ENCODE measurements at places on chromosomes 6 and 20.

DNA sequence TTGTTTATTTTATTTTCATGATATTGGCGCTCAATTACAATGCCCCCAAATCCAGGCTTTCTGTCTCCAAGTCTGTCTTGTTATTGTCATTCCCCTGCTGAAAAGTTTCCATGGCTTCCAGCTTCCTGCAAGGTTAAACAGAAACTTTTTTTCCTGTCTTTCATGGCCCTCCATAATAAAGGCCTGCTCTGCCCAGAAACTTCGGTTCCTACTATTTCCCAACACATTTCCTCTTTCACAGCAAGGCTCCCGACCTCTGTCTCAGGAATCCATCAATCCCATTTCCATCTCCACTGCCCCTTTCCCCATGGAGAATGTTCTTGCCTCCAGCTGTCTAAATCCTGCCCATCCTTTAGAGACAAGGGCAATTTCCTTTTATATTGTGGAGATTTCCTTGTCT lies 365.2 kb upstream of the JARID2 start:
- no peak for DNase-seq

DNA sequence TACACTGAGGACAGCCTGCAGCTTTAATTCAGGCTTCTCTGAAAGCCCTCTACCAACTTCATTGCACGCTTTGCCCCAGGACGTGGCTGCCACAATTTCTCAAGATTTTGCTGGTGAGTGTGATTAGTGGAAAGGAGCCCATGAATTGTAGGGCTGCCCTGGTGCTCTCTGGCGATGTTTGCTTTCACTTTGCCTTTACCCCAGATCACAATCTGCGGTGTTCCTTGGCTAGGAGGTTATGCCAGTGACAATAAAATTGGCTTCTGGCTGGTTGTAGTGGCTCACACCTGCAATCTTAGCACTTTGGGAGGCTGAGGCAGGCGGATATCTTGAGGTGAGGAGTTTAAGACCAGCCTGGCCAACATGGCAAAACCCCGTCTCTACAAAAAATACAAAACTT lies 139.3 kb downstream of the FOXC1 start:
- DNase-seq = no peak

- DNase-seq = no peak
These were observed 12.4 kb downstream of the LAMA4 start for GRCh38 chr6:112241820-112242429.

GRCh38 chr20:58593880-58594638 lies 57.0 kb upstream of the STX16 start:
- no peak for DNase-seq

DNA sequence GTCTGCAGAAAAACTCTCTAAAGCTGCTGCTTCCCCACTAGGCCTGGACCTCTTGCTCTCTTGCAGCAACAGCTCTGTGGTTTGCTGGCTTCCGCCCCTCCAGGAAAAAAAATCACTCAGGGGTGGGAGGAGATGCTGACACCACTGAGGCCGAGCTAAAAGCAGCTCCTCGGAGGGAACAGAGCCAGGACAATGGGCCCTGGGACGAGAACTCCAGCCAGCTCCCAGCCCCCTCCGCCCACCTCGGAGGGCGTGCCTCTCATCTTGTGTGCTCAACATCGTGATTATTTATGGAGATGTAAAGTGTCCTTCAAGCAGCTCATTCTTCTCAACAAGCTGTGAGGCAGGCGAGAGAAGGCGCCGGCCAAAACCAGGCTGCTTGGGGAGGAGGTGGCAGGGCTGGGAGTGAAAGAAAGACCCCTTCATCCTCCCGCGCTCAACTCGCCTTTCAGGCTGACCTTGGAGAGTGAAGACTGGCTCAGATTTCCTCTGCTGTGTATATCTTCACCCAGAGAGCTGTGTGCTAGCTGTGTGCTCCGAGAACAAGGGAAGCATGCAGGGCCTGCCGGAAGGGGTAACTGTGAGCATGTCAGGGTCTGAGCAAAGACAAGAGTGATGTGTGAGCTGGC lies 53.5 kb upstream of the LRFN2 start:
- no peak for DNase-seq

DNA sequence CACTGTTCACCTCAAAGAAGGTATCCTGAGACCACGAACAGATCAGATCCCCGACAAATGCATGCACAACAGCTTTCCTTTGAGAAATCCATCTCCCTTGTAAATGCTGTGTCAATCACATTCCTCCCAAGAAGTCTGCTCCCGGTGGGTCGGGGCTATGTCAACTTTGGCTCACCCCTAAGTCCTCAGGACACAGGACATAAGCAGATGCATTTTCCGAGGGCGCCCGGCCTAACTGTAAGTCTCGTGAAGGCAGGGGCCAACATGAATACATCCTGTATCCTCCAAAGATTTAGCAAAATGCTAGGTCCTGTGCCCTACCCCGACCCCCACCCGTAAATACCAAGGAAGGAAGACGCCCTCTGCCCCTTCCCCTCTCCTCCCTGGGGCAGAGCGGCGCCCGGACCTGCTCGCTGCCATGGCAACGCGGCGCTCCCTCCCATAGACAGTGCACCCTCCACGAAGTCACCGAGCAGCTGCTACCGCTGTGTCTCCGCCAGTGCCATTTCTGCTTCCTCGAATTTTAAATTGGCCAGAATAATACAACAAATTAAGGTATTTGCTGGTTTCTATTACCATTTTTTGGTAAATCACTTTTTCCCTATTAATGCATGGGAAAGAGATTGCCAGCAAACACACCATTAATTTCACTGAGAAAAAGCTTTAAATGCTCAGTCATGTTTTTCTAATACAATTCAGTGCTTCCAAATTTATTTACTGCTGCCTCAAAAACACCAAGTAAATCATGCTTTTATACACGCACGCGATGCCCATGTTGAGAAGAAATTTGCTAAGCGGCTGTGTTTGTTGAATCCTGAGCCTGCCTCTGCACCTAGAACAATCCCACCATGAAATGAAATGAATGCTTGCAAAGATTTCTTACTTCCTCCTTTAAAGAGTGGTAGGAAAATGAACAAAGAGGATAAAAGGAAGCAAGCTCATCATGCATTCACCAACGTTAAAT lies 100.6 kb downstream of the PCSK2 start:
- no peak for DNase-seq

- DNase-seq = no peak
These were observed 9.8 kb downstream of the RBM38 start for GRCh38 chr20:57400821-57401564.

DNA sequence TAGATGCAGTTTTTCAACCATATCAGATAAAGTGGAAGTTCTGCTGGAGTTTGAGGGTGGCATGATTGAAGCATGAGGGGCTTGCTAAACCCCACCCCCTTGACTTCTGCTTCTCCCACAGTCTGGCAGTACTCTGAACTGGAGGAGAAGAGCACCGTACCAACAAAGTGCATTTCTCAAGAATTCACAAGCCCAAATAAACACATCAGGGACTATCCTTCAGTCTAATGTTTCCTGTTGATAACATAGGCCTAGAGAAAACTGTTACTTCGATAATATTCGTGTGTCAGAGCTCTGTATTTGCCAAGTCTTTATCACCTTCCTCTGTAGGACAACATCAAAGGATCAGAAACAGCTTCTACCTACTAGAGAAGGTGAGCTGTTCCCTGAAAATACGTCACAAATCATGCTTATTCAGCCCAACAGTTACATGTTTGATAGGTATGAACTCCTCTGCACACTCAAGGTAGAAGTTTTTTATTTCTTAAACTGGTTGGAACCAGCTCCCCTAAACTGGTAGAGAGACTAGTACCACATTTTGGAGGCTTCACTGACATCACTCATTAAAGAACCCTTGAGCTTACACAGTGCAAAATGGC lies 153.2 kb upstream of the PRND start:
- no peak for DNase-seq

- DNase-seq = no peak
These were observed 10.2 kb downstream of the RPRD1B start for GRCh38 chr20:38043512-38044300.

- no peak for DNase-seq
These were observed 16.4 kb downstream of the GMDS start for GRCh38 chr6:2229039-2229438.

DNA sequence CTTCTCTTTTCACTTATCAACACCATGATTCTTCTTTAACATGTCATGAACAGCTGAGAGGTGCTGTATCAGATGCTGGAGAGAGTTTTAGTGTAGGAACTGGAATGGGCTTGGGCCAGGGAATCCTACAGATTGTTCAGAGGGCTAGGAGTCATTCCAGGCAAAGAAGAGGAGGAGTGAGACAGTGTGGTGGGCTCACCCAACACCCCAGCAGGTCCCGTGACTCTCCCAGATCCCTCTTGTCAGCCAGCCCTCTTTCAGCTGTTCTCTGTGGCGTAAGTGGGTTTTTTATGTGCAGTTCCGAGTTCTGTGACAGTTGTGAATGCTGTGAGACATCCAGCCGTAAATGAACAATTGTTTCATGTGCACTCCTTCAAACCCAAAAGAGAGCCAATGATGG lies 31.4 kb upstream of the CEP162 start:
- no peak for DNase-seq
